ENCODE measurements at places on chromosomes 16 and 17.

- no peak for DNase-seq
Observed at GRCh38 chr16:73025856-73026210, 22.1 kb downstream of the ZFHX3 start.

- DNase-seq = peak; percentile 45
Observed at GRCh38 chr17:60901806-60902205, 224.2 kb downstream of the BCAS3 start.

DNA sequence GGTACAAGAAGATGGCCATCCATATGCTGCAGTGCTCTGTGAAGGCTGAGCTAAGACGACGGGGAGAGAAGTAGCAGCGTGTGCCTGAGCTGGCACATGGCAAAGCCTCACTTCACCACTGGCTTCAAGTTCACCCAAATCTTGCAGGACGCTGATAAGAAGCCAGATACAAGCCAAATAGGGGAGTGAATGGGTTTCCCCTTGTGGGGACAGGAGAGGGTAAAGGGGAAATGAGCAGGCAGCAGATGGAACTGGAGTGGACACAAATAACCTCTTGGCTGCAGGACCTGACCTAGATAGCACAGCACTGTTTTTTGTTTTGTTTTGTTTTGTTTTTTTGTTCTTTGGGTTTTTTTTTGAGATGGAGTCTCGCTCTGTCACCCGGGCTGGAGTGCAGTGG lies 21.0 kb upstream of the PITPNA start:
- no peak for DNase-seq

DNA sequence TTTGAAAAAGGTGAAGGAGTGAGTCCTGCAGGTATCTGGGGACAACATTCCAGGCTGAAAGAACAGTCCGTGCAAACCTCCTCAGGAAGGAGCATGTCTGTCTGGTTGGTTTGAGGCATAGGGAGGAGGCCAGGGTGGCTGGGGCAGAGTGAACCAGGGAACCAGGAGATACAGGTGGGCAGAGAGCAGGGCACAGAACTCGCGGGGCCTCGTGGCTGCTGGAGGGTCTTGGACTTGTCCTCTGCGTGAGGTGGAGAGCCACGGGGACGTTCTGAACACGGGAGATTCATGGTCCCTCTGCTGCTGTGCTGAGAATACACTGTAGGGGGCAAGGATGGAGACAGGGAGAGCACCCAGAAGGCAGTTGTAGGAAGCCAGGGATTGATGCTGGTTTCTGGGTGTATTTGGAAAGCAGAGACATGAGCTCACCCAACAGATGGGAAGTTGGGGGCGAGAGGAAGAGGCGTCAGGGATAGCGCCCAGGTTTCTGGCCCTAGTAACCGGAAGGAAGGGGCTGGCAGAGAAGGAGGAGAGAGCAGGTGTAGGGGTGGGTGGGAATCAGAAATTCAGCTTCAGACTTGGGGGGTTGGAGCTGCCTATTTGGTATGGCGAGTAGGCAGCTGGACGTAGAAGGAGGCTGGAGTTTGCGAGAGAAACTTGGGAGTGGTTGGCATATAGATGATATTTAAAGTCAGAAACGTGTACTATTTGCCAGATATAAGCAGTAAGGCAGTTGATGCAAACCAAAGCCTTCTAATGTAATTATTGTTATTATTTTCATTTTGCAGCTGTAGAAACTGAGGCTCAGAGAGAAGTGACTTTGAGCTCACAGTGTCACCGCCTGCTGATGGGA lies at the start of gene CCL17:
Gene CCL17, plus strand, starts transcription at position 803 of the 853 bp plus-strand sequence. CDS start 9,166 bp downstream, outside the sequence.
- DNase-seq = no peak

DNA sequence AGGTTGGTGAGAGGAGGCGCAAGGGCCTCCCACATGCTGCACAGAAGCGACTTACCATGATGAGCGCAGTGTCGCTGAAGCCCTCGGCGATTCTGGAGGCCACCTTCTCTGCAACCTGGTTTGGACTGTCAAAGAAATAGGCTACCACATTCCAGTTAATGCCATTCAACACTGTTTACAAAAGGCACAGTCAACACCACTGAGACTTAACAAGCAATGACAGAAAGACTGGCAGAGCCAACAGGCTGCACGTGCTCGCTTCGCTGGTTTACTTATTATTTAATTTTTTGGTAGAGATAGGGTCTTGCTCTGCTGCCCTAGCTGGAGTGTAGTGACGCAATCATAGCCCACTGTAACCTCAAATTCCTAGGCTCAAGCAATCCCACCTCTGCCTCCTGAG lies 18.2 kb downstream of the EMC8 start:
- no peak for DNase-seq

DNA sequence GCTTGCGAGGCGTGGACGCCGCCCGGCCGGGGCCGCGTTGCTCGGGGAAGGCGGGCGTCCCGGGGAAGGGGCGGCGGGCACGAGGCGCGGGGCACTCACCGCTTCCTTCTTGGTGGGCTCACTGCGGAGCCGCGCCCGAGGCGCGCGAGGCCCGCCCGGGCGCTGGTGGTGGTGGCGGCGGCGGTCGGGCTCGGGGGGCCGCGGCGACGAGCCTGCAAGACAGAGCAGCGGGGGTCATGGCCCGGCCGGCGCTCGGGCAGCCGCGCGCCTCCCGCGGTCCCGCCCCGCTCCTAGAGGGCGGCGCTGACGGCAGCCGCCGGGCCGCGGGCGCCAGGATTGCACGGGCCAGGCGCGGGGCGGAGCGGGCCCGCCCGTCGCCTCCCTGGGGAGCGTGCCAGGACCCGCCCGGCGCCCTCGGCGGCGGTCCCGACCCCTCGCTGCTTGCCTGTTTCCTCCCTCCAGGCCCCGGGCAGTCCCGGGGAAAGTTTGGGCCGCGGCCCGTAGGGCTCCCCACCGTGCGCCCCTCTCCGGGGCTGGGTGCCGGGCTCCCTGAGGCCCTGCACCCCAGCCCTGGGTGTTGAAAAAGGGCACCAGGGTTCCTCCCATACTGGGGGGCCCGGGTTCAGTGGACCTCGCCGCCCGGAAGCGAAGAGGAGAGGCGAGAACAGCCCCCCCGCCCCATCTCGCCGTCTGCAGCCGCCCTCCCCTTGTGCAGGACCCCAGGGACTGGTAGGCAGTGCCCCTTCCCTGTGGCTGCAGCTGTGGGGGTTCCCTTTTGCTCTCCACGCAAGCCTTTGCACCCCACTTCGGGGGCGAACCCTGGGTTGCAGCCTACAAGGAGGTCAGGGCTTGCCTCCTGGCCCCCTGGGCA lies at the start of gene C16orf74:
Gene C16orf74, minus strand, starts transcription at position 270 of the 871 bp plus-strand sequence. CDS start 15,879 bp downstream, outside the sequence.
- peak; percentile 99 for DNase-seq

DNA sequence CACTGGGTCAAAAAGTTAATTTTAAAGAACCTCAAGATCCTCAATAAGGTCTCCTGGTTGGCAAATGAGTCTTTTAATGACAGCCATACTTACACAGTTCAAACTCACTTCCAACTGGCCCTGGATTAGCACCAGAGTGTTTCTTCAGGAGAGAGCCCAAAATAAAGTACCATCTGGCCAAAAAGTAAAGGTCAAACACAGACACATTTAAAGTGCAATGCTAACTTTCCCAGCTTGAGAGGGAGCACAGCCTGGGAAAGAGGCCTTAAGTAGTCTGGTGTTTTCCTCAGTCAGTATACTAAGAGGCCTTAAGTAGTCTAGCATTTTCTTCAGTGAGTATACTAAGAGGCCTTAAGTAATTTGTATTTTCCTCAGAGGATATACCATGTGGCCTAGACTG lies 46.6 kb upstream of the ERN1 start:
- no peak for DNase-seq
